ENCODE measurements at places on chromosomes 3 and 15.

GRCh38 chr3:127639173-127640041 is 10.4 kb downstream of the PODXL2 start:
- DNase-seq: peak; percentile 53

DNA sequence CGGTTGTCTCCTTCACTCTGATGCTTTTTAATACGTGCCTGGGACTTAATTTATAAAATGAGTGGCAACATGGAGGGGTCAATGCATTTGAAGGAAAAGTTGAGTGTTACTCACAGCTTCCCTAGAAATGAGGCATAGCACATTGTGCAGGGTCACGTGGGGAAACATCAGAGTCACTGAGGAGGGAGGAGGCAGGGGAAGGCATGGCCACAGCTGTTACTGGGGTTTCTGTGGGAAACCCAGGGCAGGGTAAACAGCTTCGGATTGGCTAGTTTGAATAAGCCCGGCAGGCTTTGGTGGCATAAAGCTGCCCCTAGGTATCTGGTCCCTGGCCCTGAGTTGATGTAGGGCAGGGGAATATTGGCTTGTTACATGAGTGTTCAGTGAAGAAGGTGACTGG is 98.9 kb upstream of the ST8SIA2 start:
- no peak for DNase-seq

GRCh38 chr3:31226346-31226745 is 306.4 kb upstream of the STT3B start:
- DNase-seq: no peak

DNA sequence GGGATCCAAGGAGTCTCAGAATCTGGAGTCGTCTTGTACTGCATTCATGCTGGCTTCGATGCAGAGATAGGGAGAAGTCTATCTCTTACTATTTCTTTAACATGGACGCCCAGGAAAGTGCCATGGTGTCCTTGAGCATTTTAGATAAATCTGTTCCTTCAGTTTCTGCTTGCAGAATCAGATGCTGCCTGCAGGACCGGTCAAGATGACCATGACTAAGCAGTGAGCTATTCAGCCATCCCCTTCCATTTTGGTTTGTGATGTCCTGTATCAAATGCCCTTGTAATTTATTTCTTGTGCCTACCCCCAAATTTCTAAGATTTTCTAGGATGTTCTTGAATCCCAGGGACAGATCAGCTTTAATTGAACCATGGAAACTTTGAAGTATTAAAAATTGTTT is 139.4 kb upstream of the TP63 start:
- no peak for DNase-seq

DNA sequence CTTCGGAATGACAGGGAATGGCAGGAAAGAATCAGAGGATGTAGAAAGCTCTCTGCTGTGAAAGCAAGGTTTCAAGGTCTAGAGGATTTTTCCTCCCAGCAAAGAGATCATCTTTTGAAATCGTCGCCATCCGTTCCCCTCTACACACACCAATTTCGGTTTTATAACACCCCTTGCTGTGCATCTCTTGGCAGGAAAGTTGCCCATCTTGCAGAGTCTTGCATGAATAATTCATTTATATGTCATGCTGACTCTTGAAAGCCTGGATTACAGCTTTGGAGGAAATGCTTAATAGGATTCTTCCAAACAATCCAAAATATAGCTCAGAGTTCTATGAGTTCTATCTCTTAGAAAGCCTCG is 262.7 kb downstream of the CHL1 start:
- no peak for DNase-seq

- no peak for DNase-seq
These were observed 53.4 kb downstream of the LDHAL6B start for GRCh38 chr15:59260090-59260489.

DNA sequence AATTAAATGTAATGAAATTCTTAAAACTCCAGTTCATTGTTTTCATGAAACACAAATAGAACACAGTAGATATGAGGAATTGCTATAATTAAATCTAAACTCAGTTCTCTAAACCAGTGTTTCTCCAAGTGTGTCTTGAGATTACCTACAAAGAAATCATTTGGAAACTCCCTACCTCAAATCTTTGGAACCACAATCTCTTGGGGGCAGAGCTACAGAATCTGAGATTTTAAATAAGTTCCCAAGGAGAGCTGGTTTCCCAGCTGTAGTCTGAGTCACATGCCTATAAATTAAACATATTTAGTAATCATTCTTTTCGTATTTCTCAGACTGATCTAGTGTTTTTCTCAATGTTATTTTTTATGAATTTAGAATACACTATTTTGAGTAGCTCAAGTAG is 17.0 kb upstream of the ACTC1 start:
- DNase-seq: no peak

- no peak for DNase-seq
These were observed 86.9 kb downstream of the ASB7 start for GRCh38 chr15:100689131-100689899.

- DNase-seq: no peak
These were observed 54.4 kb downstream of the TPRA1 start for GRCh38 chr3:127535901-127536829.

- DNase-seq: peak; percentile 99
These were observed 3.5 kb downstream of the ZNF710 start for GRCh38 chr15:90004671-90005070.

DNA sequence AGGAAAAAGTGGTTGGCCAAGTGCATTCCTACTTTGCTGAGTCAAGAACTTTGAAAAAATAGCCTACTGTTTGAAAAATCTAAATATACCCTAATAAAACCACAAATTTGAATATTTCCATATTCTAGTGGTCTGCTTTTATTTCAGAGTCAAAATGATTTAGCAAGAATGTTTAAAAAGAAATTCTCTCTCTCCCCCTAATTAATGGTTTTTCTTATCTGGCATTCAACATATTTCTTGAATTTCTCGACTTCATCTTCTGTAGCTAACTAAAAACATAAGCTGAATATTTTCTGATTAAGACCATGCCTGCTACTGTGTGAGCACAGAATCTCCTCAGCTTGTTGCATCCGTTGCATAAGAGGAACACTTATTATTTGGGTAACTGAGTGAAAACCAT is 563.5 kb upstream of the TBL1XR1 start:
- no peak for DNase-seq
